ENCODE measurements at places on chromosomes 3 and 15.
A peak's percentile ranks its signal among the peaks of the same experiment; 100 is the strongest.

GRCh38 chr3:10474275-10474646 is 31.1 kb downstream of the ATP2B2 start:
- no peak for DNase-seq

- no peak for DNase-seq
Measured at GRCh38 chr3:172286548-172287148, 161.6 kb downstream of the GHSR start.

GRCh38 chr3:83033133-83033532 is 1271.7 kb upstream of the GBE1 start:
- no peak for DNase-seq

DNA sequence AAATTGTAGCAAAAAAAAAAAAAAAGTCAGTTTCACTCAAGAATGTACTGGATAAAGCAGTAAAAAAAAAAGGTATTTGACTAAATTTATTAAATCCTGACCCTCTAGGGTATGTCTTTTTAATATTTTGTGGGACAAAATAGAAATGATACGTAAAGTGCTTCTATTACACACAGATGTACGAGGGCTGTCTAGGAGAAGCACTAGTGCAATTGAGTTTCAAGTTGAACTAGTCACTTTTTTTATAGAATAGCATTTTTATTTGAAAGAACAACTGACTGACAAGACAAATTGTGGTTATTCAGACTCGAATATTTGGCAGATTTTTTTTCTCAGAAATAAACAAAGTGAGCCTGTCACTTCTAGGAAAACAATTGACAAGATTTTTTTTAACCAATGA is 49.0 kb downstream of the CCDC54 start:
- DNase-seq, result no peak

- DNase-seq, result no peak
Measured at GRCh38 chr3:121951291-121951919, 57.2 kb downstream of the SLC15A2 start.

DNA sequence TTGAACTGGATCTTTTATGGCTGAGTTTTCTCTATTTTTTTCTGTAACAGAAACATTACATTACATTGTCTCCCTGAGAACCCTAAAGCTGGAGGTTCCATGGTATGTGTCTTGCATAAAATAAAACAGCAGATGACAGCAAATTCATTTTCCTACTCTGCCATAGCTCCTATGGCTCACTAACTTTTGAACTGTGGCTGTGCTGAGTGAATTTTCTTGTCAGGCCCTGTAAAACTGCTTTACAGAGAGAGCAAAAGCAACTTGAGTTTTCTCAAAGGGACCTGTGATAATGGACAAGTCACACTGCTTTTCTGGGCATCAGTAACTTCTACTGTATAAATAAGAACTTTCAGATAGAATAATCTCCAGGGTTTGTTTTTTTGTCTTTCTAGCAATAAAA is 129.9 kb upstream of the TSC22D2 start:
- DNase-seq, result no peak

DNA sequence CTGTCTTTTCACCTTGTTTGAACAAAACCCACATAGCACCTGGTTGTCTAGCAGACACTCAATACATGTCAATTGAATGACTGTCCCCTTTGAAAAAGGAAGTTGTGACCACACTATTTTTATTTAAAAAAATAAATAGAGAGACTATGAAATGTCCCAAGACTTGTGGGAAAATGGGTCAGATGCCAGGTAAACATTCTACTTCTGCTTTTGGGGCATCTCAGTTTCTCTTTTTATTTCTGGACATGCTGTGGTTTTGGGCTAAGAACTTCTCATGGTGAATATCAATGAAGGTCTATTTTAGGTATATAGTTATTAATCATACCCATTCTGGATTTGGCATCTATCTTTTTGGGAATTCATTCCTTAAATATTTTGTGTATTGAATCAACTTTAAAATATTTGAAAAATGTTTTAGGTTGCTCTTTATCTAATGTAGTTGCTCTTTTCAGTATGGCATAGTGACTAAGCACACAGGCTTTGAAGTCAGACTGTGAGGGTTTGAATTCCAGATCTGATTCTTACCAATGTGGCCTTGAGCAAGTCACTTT is 4.4 kb downstream of the TMEM45A start:
- DNase-seq, result peak; percentile 57

DNA sequence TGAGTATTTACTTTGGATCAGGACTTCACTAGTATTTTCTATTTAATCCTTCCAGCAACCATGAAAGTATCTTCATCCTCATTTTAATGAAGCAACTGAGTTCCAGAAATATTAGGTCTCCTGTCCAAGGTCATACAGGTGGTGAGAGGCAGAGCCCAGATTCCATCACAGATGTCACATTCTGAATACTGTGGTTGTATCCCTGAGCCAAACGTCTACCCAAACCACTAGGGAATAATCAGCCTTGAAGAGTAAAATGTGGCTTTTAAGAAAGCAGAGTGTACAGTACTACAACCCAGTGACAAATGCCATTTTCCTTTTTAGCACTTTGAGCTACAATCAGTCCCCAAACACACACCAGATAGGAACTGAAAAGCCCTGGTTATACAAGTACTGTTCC is 93.3 kb upstream of the TRIM42 start:
- no peak for DNase-seq

DNA sequence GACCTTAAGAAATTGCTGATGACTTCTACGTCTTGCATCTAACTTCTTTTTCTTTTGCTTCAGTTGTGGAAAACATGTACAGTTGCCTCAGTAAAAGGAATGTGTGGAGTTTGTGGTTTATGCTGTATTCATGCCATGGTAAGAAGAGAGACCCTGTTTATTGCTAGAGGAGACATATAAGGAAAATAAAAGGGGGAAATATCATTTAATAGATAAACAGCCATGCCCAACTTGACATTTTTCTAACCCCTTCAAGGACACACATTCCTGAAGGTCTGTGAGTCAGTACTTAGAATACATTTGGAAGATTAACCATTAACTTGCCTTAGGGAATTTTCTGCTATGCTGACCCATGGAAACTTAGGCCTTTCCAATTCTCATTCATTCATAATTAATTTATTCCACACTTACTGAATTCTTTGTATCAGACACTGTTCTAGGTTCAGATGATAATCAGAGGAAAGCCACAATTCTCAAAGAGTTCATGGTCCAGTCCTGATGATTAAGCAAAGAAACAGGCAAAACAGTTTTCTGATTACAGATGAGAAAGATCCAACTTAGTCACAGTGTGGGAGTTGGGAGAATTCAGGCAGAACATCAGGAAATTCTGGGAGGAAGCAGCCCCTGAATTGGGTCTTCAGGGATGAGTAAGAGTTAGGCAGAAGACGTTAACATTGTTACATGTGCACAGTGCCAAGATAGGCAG is 329.8 kb upstream of the RASGRP1 start:
- peak; percentile 89 for DNase-seq

All from fibroblast of skin of left quadriceps (primary cell).